ENCODE measurements at places on chromosomes 7 and 10.

DNA sequence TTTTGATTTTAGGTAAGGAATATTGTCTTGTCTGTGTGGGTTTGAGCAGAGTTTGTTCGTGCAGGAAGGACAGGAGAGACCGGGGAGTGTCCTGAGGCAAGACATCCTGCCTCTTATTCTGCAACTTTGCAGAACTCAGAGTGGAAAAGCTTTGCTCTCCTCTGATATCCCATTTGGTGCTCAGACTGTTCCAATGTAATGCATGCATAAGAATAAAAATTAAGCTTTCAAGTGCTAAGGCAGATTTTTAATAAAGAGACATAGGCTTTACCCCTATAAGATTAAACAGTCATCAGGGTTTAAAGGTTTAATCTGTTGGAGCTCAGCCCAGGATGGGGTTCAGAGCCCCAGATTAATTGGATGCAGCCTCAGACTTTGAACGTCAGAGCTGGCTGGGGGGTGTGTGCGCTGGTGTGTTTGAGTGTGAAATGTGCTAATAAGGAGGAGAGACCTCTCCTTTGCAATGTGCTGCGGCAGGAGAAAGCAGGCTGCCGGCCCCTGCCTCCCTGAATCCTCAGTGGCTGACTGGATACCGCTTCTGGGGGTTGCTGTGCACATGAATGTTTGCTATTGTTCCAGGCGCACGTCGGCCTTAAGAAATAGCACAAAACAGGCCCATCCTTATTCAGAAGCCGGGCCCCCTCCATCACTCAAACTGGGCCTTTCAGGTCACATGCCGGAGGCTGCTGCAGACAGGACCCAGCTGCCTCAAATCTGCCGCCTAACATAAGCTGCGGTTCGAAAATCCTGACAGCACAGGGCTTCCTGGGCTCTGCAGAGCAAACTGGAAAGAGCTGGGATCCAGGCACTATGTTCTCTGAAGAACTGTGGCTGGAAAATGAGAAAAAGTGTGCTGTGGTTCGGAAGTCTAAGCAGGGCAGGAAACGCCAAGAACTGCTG lies 84.1 kb upstream of the PRR15 start:
- no peak for DNase-seq

DNA sequence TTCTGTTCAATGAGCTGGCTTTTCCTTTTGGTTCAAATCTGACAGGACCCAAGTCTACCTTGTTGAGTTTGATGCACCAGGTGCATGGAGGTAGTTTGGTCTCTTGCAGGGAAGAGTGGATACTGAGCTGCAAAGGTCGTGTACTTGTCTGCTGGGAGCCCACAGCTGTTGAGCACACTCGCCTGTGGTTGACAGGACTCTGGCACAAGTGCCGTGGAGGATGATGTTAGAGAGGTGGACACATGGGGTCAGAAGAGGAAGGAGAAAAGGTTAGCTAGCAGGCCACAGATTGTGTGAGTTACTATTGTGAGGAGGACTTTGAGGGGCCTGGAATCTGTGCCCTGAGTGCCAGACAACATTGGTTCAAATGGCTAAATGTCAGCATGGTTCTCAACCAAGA lies 197.3 kb downstream of the CREB5 start:
- no peak for DNase-seq

GRCh38 chr10:90930070-90930837 lies 9.4 kb upstream of the ANKRD1 start:
- DNase-seq = no peak

GRCh38 chr10:1560535-1561192 lies 176.7 kb downstream of the ADARB2 start:
- DNase-seq = no peak

Data from T-helper 9 cell (primary cell).